Activated T-cell treated with anti-CD3 and anti-CD28 coated beads, Interleukin-2, amount 50 U/mL, for 72 hours (primary cell): ENCODE measurements at places on chromosomes 3 and 15. TPM values are rescaled to one million over a fixed set of nuclear protein-coding genes. Genes with fewer than 3 reads are reported as not detected.

The UBXN7 gene
- 77.3 TPM for total RNA-seq

The CFAP20DC gene
- total RNA-seq: 2.8 TPM

The GRK7 gene
- not detected for total RNA-seq

The TIGIT gene
- 77.2 TPM for total RNA-seq

The RPL32 gene
- total RNA-seq: 2,781 TPM

The IL17RC gene
- total RNA-seq: 0.93 TPM

The CAV3 gene
- not detected for total RNA-seq
